ENCODE measurements at places on chromosomes 7 and 10. TPM values are rescaled to one million over a fixed set of nuclear protein-coding genes. Genes with fewer than 3 reads are reported as not detected.

The SH3PXD2A gene
- 19.1 TPM for total RNA-seq

The CPA2 gene
- total RNA-seq = not detected

- DNase-seq = no peak
These were observed 172.8 kb downstream of the GRID1 start for GRCh38 chr10:86193841-86194240.

DNA sequence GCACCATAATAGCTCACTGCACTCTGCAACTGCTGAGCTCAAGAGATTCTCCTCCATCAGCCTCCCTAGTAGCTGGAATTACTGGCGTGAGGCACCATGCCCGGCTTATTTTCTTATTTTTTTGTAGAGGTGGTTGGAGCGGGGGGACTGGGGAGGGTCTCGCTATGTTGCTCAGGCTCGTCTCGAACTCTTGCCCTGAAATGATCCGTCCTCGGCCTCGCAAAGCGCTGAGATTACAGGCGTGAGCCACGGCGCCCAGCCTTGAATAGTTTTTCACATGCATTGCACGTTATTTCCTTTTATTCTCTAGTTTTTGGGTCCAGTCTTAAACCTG is 526 bp upstream of the LAMTOR4 start:
- no peak for DNase-seq

The GJD4 gene
- total RNA-seq = not detected

The ELN gene
- not detected for total RNA-seq

DNA sequence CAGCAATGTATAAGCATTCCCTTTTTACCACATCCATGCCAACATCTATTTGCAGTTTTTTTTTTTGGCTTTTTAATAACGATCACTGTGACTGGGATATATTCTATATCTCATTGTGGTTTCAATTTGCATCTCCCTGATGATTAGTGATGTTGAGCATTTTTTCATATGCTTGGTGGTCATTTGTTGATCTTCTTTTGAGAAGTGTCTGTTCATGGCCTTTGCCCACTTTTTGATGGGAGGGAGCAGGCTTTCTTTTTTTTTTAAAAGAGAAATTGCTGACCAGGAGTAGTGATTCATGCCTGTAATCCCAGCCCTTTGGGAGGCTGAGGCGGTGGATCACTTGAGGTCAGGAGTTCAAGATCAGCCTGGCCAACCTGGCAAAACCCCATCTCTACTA is 4.0 kb downstream of the MUC17 start:
- no peak for DNase-seq

DNA sequence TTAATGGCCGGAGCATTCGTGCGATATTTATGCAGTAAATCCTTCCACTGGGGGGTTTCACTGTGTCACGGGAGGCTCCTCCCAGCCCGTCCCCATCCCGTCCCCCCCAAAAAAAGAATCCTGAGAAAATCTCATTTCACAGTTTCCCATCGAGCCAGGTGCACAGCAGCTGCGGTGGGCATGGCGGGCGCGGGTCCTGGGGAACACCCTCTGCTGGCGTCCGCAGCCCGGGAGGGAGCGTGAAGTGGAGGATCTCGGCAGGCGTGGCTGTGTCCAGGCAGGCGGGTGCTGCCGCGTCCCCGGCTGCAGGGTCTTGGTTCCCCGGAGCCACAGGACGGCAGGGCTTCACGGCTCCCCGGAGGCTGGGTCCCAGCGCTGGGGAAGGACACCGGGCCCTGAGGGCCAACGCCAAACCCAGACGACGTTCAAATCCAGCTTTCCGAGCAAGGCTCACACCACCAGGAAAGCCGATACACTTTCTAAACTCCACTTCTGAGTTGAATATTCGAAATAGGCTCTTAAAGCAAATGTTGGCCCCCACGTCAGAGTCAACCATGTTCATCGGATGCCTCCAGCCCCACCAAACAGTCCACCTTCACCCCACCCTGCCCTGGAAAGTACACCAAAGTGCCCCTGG is 55.7 kb downstream of the PDGFA start:
- no peak for DNase-seq

GRCh38 chr7:121323515-121324302 is 5.1 kb upstream of the WNT16 start:
- DNase-seq = no peak

The TFR2 gene
- 1.7 TPM for total RNA-seq

The TMEM270 gene
- total RNA-seq = not detected

The ITPRID1 gene
- total RNA-seq = not detected

DNA sequence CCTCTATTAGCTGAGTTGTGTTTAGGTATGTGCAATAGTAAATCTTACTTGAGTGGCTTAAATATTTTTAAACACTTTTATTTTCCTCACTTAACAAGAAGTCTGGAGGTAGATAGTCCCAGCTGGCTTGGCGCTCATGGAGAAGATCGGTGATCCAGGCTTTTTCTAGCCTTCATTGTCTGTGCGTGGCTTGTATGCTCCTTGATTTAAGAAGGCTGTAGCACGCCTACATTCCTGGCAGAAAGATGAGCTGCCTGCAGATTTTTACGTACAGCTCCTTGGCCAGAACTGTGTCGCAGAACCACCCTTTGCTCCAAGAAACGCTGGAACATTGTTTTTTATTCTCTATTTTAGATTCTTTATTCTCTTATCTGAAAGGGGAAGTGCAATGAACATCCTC is 284.1 kb downstream of the KIF20B start:
- DNase-seq = no peak

The GNAT3 gene
- total RNA-seq = not detected

DNA sequence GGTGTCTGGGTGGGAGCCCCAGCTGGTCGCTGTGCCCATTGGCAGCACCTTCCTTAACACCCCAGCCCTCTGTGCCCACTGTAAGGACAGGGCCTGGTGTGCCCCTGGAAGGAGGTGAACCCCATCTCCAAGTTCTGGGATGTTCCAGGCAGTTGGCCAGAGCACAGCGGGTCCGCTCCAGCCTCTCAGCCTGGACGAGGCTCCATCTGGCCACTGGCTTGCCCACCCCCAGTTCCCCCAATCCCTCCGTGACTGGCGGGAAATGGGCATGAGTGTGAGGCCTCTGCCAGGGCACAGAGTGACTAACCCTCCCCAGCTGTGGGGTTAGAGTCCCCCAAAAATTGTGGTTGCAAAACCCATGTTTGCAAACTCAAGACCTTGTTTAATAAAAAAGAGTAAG is 15.6 kb downstream of the GRIFIN start:
- peak; percentile 48 for DNase-seq

The IL2RA gene
- total RNA-seq = not detected

- no peak for DNase-seq
These were observed 5.3 kb downstream of the CTBP2 start for GRCh38 chr10:125155101-125155500.

GRCh38 chr10:119341459-119342301 is 134.3 kb downstream of the GRK5 start:
- no peak for DNase-seq

Measured in G401 (cell line).